ENCODE measurements at places on chromosomes 2 and 18.

DNA sequence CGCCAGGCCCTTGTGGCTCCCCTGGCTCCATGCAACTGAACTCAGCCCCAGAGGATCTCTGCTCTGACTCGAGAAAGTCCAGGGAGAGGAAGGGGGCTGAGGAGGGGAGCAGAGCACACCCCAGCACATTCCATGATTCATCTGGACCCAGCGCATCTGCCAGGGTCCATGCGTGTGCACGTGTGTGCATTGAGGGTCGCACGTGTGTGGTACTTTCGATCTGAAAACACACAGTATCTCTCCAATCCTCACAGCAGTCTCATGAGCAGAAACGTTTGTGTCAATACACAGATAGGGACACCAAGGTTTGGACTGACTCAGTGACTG is 146.4 kb upstream of the ID2 start:
- no peak for DNase-seq

DNA sequence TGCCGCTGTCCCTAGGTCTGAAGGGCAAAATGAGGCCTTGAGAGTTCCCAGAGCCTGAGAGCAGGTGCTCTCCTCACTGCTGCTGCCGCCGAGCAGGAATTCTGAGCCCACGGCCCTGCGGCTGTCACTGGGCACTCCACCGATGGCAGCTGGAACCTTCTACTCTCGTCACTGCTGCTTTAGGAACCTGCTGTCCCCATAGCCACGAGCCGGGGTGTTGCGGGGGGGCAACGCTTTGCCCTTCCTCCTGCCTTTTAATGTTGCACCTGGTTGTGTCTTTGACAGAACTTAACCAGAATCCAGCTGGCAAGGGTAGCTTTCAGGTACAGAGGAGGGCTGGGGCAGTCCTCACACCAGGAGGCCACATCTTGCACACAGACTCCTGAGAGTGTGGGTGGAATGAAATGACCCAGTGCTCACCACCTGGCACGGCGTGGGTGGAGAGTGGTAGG is 32.3 kb downstream of the NCK2 start:
- DNase-seq: no peak

DNA sequence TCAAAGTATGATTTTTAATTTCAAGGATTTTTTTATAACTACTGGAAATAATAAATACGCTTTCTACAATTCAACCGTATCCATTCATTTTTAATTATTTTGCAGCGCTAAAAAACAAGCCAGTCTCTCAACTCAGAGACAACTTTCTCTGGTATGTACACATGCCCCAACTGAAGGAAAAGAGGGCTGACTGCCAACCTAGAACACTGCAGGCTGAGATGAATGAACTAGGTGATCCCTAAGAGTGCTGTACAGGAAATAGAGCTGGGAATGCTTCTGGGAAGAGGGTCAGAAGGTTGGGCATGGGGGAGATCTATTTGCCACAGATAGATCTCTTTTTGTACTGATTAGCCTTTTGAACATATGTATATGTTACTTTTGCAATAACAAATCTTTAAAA is 460.1 kb downstream of the NR4A2 start:
- no peak for DNase-seq

DNA sequence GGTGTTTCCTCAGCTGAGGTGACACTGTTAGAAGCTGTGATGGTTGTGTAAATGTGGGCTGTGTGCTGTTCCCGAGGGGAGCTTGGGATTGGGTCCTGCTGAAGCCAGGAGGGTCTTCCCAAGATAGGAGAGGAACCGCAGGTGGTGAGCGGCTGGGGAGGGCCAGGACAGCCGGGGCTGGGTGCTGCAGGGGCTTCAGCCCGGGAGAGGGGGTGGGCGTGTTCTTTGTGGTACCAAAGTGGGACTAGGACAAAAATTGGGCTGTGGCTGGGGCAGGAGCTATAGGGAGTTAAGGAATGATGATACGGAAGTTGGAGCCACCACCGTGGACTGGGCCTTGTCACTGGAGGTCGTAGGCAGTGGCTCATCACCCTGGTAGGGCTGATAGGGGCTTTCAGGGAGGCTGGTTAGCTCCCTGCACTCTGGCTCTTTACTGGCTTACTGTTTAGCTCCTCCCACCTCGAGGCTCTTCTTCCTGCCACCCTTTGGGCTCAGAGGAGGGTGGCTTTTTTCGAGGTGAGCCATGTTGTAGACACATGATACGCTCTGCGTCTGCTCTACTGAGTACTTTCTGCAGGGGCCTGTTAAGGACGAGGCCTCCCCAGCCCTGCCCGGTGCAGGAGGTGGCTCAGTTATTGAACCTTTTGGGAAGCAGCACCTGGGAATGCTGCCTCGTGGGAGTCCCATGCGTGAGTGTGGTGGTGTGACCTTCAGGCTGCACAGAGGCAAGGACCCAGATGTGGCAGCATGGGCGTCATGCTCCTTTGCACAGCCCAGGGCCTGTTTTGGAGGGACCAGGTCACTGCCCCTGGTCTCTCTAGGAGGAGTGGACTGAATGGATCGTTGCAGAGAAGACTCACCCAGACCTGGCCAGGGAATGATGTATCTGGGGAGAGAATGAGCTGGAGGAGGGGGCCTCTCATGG is 21.6 kb downstream of the ASB1 start:
- DNase-seq: no peak

DNA sequence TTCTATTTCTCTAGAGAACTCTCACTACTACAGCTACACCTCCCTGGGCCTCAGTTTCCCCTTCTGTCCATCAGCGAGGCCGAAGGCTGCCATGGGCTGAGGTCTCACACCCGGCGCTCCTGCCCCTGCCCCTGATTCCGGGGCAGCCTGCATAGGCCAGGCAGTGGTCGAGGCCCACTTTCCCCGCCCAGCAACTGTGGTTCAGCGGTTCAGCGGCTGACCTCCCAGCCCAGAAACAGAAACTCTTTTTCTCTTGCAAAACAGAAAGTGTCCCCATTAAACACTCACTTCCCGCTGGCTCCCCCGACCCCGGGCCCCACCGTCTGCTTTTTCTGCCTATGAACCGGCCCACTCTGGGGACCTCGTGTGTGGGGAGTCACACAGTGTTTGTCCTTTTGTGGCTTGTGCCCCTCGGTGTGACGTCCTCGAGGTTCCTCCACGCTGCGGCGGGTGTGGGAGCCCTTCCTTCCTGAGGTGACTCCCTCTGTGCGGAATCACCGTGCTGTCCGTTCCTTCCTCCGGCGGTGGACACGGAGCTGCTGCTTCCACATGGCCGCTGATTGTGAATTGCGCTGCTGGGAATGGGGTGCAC is 16.0 kb downstream of the PDCD1 start:
- DNase-seq: peak; percentile 55

GRCh38 chr2:179626261-179626660 is 235.2 kb downstream of the ZNF385B start:
- DNase-seq: no peak

- peak; percentile 23 for DNase-seq
Measured at GRCh38 chr2:122238006-122238559, 482.6 kb downstream of the TSN start.

GRCh38 chr2:177273408-177273807 is 8.9 kb upstream of the NFE2L2 start:
- no peak for DNase-seq

- no peak for DNase-seq
Measured at GRCh38 chr2:230797515-230798495, 66.9 kb upstream of the ITM2C start.

GRCh38 chr2:152243761-152244640 is 68.4 kb upstream of the STAM2 start:
- DNase-seq: no peak
